ENCODE measurements at places on chromosomes 6 and 20.

GRCh38 chr6:26097268-26097875 lies 10.1 kb downstream of the HFE start:
- peak; percentile 63 for DNase-seq

DNA sequence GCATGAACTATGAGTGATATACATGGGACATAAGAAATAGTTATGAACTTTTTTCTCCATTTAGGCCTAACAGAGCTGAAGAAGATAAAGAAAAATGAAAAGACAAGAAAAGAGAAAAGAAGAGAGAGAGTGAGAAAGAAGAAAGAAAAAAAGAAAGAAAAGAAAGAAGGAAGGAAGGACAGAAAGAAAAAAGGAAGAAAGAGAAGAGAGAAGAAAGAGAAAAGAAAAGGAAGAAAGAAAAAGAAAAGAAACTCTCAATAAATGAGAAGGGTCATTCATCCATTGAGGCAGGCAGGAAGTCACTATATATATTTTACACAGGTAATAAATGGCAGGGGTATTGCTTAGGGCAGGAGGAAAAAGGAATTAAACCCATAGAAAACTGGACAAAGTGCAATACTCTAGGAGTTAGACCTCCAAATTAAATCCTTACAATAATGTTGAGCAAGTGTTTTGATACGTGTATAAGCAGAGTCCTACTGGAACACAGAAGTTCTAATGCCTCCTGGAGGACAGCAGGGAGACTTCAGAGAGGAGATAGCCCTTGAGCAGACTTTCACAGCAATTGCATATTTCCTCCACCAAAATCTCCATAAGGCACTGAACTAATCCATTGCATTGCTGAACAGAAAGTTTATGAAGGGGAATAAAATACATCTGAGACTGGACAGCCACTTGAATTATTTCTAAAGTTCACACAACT lies 86.4 kb upstream of the TENT5A start:
- DNase-seq, result no peak

- DNase-seq, result no peak
Measured at GRCh38 chr6:71395731-71396409, 107.3 kb downstream of the OGFRL1 start.

GRCh38 chr6:97110149-97110548 lies 172.9 kb downstream of the MMS22L start:
- no peak for DNase-seq

DNA sequence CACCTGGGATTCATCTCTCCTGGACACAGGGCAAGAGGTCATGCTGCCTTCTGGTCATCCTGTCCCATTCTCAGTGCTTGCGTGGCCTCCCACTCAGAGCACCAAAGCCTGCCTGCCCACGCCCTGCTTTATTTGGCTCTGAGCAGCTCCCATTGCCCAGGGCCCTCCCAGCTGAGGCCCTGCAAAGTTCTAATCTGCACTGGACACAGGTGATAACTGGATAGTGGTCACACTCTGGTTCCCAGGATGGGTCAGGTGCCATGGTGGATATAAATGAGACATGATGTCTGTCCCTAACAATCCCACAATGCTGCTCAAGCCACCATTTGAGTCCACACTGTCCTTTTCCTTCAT lies 39.5 kb downstream of the CPXM1 start:
- no peak for DNase-seq

GRCh38 chr6:142545147-142545546 lies 243.3 kb downstream of the ADGRG6 start:
- DNase-seq, result no peak

Data from effector CD4-positive, alpha-beta T cell (primary cell).